Activated naive CD4-positive, alpha-beta T cell treated with anti-CD3 and anti-CD28 coated beads for 36 hours (primary cell): ENCODE measurements at places on chromosomes 12 and 14. TPM values are rescaled to one million over a fixed set of nuclear protein-coding genes. Genes with fewer than 3 reads are reported as not detected.

Gene HRK
- total RNA-seq, result not detected

DNA sequence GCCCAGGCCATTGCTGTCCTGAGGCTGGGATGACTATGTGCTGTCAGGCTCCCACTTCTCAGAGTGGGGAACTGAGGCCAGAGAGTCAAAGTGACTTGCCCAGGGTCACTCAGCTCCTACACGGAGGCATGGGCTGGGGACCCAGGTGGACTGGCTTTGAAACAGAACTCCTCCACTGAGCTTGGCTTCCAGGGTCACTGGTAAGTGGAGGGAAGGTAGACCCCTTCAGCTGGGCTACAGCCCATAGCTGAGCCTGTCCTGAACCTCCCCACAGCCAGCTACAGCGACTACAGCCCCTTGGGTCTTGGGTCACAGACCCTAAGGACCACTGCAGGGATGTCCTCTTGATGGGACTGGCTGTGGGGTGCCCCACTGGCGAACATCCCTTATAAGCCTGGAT, 40.3 kb upstream of the TRAF3 start:
- DNase-seq, result no peak

- DNase-seq, result no peak
Observed at GRCh38 chr12:19694627-19695026, 255.3 kb downstream of the AEBP2 start.

DNA sequence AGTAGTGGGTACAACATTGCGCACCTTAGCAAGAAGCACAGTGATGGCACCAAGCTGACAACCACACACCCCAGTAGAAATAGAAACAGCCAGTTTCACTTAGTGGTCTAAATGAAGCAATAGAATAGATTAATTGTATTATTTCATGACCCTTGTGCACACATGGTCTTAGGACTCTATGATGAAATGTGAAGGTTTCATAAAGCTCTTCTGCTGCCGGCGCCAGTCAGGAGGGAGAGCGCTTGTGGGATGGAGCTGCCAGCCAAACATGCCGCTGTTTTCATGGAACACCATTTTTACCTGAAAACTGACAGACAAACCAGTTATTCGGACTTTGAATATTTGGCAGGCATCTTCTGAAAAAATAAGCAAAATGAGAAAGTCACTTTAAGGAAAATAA, 100.0 kb downstream of the PPP2R5C start:
- no peak for DNase-seq

Gene DACT1
- 5.2 TPM for total RNA-seq

Gene TSPAN8
- not detected for total RNA-seq

DNA sequence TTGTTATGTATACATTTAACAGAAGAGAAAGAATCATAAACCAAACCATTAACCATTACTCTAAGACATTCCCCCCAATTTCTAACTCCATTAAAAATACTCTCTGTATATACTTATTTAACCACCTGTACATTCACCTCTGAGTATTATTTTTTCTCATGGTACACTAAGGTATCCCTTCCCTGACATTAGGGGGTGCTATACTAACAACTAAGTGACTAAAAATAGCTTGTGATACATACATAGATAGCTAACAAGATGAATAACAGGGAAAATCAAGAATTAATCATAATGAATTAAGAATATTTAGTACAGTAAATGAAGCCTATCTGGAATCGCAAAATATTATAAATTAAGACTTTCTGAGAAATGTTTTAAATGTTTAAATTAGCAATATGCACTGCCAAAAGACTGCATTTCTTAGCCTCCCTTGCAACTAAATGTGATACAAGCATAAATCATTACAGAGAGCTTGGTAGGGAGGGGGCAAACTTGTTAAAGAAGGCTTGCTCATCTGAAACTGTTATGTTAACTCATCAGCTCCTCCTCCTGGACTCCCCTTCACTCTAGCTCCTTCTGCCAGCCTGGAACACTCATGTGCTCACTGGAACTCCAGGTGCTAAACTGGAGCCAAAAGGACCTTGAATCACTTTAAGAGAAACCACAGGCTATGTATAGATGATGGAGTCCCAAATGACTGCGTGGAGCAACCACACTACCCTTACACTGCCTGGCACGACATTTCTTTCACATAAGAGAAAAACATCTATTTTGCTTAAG, 14.9 kb downstream of the C2CD5 start:
- DNase-seq, result no peak

Gene TPH2
- total RNA-seq, result not detected

DNA sequence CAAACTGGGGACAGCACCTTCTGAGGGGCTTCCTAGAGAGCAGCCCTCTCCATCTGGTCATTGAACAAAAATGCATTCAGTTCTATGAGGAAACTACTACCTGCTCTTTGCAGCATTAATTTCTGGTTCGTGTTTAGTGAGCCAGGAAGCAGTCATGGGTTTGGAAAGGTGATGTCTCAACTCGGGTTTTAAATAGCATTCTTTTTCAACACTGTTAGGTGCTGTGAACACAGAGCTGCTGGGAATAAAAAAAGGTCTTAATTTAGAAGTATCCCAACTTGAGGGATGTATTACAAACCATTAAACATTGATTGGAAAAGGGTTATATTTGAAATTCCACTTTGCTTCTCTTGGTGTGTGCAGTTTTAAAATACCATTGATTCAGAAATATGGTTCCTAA, 9.3 kb downstream of the MYO1H start:
- DNase-seq, result no peak

Gene LGMN
- total RNA-seq, result 7.7 TPM

Gene RNFT2
- total RNA-seq, result 15.8 TPM

DNA sequence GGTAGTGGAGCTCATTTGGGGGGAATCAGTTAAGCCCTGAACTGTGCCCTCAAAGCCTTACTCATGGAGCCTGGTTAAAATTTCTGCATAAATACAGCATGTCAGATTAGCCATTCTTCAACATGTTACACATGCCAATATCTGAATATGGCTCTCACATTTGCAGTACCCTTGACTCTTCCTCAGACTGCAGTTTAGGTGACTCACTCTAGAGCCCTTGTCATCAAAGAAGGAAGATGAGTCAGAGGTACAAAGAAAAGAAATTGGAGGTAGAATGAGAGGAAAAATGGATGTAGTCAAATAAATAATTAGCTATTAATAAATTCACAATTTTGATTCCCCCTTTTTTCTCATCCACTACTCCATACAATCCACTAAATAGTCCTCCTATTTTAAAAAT, 23.6 kb upstream of the OR4K2 start:
- DNase-seq, result no peak

DNA sequence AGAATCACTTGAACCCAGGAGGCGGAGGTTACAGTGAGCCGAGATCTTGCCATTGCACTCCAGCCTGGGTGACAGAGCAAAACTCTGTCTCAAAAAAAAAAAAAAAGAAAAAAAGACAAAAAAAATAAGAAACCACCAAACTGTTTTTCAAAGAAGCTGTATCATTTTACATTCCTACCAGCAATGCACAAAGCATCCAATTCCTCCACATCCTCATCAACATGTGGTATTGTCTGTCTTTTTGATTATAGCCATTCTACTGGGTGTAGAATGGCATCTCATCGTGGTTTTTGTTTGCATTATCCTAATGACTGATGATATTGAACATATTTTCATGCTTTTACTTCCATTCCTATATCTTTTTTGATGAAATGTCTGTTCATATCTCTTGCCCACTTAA, 36.2 kb upstream of the GNG2 start:
- DNase-seq, result no peak

- DNase-seq, result peak; percentile 70
Observed at GRCh38 chr12:127108360-127109215, 1158.4 kb upstream of the TMEM132C start.

Gene PDZRN4
- total RNA-seq, result not detected

- no peak for DNase-seq
Observed at GRCh38 chr12:15088105-15088504, 115.3 kb downstream of the PDE6H start.

Gene AKAP5
- total RNA-seq, result 0.69 TPM
